ENCODE measurements at places on chromosomes 5 and 9.
A peak's percentile ranks its signal among the peaks of the same experiment; 100 is the strongest.

GRCh38 chr9:121349009-121349408 lies 21.0 kb downstream of the STOM start:
- no peak for DNase-seq

DNA sequence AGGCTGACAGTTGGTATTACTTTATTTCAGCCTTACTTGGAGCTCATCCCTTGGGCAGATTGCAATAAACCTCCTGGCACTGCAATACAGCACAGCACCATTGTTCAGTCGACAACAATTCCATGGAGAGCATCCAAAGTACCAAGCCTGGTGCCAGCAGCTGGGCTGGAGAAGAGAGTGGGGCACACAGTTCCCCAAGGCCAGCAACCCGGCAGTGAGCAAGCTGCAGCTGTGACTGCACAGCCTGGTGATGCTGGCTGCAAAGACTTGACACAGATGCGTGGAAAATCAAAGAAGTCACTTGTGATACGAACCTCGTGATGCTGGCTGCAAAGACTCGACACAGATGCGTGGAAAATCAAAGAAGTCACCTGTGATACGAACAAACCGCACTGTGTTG lies 125.4 kb downstream of the ATPSCKMT start:
- no peak for DNase-seq

DNA sequence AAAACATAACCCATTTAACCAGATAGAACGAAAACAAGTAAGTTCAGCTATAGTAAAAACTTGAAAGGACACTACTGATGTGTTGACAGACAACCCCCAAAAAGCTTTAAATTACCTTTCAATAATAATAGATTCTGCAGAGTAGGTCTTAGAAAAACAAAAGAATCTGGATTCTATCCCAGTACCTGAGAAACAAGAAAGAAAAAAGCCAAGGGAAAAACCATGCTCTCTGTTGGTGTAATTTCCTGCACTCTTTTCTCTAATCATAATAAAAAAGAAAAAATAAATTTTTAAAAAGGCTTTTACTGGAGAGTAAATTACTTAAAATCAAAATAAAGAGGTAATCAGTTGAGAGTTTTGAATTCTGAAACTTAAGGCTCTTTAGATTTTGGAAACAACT lies 1090.4 kb downstream of the PTPRD start:
- DNase-seq: no peak

- no peak for DNase-seq
Measured at GRCh38 chr9:86246752-86247161, 12.7 kb downstream of the C9orf153 start.

DNA sequence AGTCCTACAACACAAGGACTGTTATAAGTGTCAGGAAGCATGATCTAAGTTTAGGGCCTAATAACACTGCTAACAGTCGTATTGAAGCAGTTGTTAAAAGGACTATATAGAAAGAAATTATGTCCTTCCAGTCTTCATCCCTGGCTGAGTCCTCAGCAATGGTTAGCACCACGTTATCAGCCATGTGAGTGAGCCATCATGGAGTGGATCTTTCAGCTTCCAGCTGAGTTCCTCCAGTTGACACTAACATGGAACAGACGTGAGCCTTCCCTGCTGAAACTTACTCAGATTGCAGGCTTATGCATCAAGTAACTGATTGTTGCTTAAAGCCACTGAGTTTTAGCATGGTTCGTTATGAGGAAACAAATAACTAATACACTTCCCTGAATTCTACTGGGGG lies 21.5 kb upstream of the GPBP1 start:
- DNase-seq: no peak

- no peak for DNase-seq
Measured at GRCh38 chr9:137226338-137227053, 806 bp upstream of the RNF224 start.

- DNase-seq: no peak
Measured at GRCh38 chr5:17183831-17184230, 33.6 kb upstream of the BASP1 start.

DNA sequence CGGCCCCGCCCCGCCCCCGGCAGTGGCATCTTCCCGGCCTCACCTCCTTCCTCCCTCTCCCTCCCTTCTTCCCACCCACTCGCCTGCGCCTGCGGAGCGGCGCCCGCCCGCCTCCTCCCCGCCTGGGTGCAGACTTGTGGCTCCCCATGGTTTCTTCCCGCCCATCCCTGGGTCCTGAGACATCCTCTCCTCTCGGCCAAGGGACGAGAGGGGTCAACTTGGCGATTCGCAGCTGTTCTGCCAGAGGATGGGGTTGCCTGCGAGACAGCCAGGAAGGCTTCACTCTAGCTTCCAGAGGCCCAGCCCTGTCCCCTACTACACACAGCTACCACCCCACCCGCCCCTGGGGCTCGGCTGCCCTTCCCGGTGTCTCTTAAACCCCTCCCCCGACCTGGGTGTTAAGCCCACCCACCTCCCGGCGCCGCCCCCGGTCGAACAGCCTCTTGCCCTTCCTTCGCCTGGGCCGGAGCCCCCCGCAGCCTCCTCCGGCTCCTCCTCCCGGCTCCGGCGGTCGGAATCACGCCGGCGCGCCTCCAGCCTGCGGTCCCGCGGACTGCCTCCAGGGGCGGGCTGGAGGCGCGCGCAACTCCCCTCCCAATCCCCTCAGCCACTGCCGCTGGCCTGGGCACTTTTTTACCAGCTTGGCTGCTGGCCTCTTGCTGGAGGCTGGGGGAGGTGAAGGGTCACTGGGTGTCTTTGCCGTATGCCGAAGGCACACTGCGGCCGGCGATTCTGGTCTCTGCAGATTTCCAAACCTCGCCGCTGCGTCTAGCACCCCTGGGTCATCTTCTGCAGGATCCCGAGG lies 1.9 kb downstream of the JADE2 start:
- peak; percentile 99 for DNase-seq

GRCh38 chr9:28267351-28267750 lies 694.1 kb upstream of the C9orf72 start:
- no peak for DNase-seq

- DNase-seq: no peak
Measured at GRCh38 chr5:61966997-61967396, 339.0 kb upstream of the KIF2A start.

DNA sequence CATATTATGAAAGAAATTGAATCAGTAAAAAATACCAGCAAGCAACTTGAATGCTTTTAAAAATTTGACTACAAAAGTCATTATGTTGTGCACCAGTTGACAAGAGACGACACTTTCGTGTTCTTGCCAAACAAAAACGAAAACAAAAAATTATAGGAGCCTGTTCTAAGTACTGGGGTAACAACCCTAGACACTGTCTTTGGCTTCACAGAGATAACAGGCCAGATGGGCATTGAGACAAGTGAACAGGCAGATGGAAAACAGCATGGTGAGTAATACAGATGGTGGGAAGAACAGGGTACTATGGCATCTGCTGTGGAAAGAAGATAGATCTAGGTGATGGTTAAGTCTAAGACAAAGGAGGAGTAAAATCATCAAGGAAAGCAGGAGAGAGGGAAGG lies 99.0 kb downstream of the CDH12 start:
- no peak for DNase-seq

DNA sequence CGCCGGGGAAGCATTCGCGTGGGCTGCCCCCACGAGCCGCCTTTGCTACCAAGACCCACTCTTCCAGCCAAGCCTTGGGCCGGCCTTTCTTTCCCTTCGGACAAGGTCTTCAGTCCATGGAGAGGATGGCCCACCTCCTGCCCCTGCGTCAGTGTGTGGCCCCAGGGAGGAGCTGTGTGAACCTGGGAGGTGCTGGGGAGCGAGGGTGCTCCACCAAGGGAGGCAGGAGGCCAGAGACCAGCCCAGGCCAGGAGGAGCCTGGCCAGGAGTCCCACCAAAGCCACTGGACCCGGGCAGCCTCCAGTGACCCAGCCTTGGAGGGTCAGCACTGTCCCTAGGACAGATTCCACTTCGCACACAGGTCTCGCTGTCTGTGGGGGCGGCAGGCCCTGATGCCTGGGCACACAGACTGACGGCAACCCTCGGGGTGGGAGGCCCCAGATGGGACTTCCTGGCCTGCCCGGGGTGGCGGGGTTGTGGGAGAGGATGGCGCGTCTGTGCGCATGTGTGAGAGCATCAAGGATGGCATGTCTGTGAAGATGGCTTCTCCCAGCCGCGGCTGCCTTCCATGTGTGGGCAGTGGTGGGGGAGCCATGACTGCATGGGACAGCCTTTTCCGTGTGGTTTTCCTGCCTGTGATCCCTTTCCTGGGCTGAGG lies 113.3 kb upstream of the LPCAT1 start:
- no peak for DNase-seq

DNA sequence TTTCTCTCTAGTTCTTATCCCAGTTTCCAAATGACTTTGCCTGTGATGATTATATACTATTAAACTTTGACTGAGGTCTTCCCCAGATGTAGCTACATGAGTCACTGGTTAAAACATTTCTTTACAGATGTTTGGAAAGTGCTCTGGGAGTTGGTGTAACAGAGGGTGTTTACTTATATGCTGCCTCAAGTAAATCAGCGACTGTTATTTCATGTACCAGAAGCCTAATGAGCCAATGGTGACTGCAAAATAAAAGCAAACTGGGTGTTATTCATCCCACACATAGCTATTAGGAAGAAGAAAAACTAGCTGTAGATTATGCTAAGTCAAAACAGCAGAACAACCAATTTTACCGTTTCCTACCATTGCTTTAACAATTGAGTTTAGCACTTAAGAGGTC lies 929.7 kb upstream of the SEMA6A start:
- no peak for DNase-seq

- DNase-seq: peak; percentile 82
Measured at GRCh38 chr5:39194466-39195136, 24.8 kb downstream of the FYB1 start.

- DNase-seq: peak; percentile 22
Measured at GRCh38 chr9:4933177-4933576, 51.9 kb upstream of the JAK2 start.

DNA sequence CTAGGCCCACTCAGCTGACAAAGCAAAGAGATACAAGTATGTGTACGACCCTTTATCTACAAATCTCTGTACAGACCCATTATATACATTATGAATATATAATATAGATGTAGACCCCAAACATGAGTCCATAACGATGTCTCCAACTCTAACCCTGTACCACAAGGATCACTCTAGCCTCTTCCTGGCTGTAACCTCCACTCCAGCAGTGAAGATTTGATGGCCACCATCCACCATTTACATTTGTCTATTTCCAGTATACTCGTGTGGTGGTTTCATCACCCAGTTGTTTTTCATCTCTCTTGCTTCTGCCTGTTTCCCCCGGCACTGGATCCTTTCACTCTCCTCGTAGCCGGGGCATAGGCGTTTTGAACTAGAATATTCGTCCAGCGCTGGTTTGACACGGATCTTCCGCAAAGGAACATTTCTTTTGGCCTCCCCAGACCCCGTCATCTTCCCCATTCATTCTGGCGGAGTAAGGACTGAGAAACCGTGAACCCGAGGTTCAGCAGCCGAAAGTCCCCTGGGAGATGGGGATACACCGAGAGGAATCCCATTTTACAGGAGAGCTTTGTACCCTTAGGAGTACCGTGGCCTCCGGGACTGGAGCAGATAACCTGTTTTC lies 828 bp upstream of the TRIO start:
- peak; percentile 93 for DNase-seq

DNA sequence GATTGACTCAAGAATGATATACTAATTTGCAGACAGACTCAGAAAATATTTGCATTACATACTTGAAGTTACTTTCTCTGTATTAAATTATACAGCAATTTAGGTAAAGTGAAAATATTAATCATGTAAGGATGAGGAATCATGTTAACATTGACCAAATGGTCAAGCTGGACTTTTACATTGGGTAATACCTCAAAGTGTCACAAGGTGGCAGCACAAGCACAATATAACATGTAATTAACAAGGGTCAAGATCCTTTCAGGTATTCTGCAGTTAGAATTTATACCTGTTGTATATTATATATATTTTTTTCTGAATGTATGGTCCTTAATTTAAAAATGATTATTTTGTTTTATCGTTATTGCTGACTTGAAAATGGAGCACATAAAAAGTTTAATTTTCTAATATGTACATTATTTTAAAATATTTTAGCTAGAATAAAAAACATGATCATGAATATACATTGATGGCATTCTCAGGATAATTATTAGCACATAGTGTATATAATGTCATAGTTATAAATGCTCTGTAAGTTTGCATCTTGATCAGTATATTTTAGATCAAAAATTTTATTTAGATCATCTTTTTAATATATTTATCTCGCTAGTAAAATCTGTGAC lies 8.6 kb downstream of the HAPLN1 start:
- no peak for DNase-seq

DNA sequence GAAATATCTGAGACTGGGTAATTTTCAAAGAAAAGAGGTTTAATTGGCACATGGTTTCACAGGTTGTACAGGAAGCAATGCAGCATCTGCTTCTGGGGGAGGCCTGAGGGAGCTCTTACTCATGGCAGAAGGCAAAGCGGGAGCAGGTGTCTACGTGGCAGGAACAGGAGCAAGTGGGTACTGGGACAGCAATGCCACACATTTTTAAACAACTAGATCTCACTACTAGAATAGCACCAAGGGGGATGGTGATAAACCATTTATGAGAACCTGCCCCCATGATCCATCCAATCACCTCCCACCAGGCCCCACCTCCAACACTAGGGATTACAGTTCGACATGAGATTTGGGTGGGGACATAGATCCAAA lies 47.6 kb upstream of the HOMER1 start:
- no peak for DNase-seq

DNA sequence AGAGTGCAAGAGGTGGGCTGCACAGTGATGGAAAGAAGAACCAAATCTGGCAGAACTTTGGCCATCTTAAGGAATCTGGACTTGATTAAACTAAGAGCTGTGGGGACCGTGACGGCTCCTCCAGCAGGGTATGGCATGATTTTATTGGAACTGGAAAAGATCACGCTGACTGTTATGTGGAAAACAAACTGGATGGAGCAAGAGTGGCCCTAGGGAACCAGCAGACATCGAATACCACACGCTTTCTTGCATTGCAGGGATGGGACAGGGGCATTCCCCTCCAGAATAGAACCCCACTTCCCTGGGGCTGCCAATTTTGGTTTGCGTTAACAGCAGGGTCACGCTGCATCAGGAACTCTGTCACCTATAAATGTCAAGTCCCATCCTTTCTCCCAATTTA lies 38.8 kb downstream of the INSYN2B start:
- no peak for DNase-seq

GRCh38 chr9:7195526-7195925 lies 437.8 kb downstream of the KDM4C start:
- DNase-seq: no peak

- DNase-seq: no peak
Measured at GRCh38 chr5:9343146-9343850, 202.6 kb downstream of the SEMA5A start.

GRCh38 chr9:14011799-14012560 lies 302.0 kb downstream of the NFIB start:
- no peak for DNase-seq

GRCh38 chr5:73638344-73639095 lies 12.5 kb downstream of the ARHGEF28 start:
- DNase-seq: no peak

All from osteoblast (primary cell).